ENCODE measurements at places on chromosomes 5 and 9. TPM values are rescaled to one million over a fixed set of nuclear protein-coding genes. Genes with fewer than 3 reads are reported as not detected.

DNA sequence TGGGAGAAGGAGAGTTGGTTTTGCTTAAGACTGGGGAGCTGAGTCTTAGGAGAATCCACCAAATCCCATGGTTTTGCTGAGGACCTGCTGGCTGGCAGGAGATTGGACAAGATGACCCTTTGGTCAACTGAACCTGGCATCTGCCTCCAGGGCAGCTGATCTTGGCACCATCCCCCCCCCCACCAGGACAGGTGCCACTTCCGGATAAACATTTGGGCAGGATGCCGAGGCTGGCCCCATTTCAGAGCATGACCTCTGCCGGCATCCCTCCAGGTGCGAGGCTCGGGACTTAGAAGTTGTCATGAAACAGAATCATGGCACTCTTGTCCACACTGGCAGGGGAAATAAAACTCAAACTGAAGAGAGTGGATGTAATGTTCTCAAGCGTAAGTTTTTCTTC is 165.6 kb downstream of the MACROH2A1 start:
- no peak for DNase-seq

DNA sequence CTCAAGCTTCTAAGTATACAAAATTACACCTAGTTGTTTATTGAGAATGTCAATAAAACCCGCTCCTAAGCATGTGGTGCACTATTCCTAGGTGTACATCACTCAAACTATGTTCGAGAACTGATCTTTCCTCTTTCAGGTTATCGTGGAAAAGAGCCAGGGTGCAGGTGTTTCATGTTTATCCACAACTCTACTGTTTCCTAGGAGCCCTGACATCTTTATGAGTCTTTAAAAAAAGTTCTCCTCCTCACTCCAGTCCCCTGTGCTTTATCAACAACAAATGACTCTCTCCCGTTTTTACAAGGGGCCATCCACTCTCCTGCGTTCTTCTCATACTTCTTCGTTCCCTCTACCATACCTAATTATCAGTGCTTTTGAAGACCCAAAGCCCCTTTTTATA is 78.8 kb upstream of the NFIL3 start:
- no peak for DNase-seq

DNA sequence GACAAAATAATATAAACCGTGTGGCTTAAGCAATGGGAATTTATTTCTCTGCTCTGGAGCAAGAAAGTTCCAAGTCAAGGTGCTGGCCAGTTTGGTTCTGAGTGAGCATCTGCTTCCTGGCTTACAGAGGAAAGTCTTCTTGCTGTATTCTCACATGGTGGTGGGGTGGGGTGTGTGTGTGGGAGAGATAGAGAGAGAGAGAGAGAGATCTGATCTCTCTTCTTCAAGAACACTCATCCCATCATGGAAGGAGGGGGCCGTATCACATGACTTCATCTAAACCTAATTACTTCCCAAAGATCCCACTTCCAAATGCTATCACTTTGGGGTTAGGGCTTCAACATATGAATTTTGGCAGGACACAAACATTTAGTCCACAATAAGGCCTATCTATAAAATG is 91.2 kb downstream of the PRR16 start:
- no peak for DNase-seq

DNA sequence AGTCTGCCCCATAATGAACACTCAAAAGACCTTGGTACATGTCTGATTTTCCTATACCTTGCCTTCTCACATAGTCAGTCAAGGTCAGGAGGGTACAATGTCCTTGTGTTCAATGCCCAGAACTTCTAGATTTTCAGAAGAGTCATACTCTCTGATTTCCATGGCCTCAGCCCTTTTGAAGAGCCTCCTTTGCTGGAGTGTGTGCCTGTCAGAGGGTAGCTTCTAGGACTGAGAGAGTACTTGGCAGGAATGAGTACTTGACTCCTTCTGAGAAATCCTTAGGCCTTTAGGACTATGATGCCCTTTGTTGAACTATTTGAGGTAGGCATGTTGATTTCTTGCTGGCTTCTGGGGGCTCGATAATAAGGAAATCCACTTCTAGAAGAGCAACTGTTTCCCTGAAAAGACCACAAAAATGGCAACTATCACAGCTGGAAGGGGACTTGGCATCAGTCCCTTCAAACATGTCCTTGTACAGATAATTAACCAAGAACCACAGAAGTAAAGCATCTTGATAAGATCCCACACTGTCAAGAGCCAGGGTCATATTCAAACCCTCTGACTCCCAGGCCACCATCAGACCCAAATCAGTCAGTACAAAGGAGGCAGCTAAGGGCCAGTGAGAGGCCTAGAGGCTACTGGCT is 10.6 kb upstream of the MEGF9 start:
- DNase-seq: no peak

- no peak for DNase-seq
Measured at GRCh38 chr5:162796507-162796906, 640.9 kb upstream of the CCNG1 start.

Gene ARL14EPL
- not detected for total RNA-seq

GRCh38 chr5:153530357-153531143 is 40.1 kb downstream of the GRIA1 start:
- no peak for DNase-seq
